ENCODE measurements at places on chromosomes 13 and 19.

- DNase-seq: no peak
These were observed 2.4 kb downstream of the CDX2 start for GRCh38 chr13:27966641-27967202.

DNA sequence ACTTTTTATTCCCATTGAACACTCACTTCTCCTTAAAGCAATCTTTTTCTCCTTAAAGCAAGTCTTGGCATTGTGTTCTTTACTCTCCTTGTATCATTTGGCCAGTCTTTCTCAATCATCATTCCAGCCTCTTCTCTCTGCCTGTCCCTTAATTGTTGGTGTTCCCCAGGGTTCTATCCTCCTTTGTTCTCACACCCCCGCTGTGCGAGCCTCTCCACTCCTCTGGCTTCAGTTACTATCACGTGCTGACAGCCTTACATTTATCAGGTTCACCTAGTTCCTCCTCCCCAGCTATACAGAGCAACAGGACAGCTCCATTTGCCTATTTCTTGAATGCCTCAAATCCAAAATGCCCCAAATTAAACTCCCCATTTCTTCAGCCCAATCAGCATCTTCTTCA, 24.6 kb downstream of the CYSLTR2 start:
- DNase-seq: no peak

GRCh38 chr19:29596885-29597525, 9.1 kb upstream of the POP4 start:
- DNase-seq: no peak

GRCh38 chr19:20278342-20278741, 111.3 kb downstream of the ZNF486 start:
- DNase-seq: no peak

DNA sequence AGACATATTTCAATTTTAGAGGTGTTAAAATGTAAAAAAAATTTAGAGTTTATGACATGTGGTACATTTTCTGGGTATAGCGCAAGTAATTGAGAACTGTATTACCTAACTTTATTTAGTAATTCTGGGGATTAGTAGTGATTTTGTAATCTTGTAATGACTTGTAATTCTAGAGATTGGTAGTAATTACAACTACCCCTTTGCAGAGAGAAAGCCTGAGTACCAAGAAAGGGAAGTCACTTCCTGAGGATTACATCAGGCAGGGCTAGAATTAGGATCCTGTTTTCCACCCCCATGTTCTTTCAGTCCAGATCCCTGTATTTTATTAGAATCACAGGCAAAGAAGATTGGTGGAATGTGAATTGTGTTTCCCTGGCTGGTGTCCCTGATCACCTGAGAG, 274.9 kb downstream of the KCNRG start:
- DNase-seq: no peak

DNA sequence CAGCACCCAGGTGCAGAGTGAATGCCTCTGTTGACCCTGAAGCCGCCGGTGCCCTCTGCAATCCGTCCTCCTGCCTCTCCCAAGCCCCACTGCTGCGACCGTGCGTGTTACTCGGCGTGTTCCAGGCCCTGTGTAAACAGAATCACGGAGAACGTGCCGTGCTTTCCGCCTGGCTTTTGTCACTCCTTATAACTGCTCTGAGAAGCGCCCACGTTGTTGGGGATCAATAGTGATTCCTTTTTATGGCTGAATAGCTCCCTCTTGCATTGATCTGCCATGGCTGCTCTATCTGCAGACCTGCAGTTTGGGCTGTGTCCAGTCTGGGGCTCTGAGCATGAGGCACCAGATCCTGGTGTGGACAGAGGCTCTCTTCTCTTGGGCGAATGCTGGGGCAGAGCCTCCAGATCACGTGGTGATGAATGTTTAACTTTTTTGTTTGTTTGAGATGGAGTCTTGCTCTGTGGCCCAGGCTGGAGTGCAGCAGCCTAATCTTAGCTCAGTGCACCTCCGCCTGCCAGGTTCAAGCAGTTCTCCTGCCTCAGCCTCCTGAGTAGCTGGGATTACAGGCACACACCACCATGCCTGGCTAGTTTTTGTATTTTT, 15.8 kb downstream of the ADPRHL1 start:
- no peak for DNase-seq

DNA sequence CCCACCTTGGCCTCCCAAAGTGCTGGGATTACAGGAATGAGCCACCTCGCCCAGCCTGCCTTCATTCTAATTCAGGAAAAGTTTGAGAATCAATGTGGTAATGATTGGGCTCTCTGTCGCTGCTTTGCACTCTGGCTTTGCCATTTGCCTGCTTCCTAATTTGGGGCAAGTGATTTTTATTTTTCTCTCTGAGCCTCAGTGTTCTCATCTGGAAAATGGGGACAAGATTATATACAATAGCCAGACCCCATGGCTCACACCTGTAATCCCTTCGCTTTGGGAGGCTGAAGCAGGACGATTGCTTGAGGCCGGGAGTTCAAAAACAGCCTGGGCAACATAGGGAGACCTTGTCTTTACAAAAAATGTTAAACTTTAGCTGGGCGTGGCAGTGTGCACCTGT, 3.8 kb downstream of the RYR1 start:
- no peak for DNase-seq
